ENCODE measurements at places on chromosomes 5 and 9.
A peak's percentile ranks its signal among the peaks of the same experiment; 100 is the strongest.

DNA sequence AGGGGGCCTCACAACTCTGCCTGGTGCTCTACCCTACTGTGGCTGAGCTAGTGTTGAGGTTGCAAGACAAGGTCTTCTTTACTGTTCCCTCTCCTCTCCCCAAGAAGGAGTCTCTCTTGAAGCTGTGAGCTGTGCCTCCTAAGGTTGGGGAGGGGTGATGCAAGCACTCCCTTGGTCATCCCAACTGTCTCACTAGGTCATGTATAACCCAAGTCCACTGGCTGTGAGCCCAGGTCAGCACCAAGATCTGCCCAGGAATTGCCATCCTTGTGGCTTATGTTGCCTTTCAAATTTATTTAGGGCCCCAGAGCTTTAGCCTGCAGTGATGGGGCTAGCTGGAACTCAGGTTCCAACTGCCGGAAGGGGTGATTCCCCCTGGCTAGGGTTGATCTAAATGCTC is 10.3 kb upstream of the YTHDC2 start:
- DNase-seq = no peak

DNA sequence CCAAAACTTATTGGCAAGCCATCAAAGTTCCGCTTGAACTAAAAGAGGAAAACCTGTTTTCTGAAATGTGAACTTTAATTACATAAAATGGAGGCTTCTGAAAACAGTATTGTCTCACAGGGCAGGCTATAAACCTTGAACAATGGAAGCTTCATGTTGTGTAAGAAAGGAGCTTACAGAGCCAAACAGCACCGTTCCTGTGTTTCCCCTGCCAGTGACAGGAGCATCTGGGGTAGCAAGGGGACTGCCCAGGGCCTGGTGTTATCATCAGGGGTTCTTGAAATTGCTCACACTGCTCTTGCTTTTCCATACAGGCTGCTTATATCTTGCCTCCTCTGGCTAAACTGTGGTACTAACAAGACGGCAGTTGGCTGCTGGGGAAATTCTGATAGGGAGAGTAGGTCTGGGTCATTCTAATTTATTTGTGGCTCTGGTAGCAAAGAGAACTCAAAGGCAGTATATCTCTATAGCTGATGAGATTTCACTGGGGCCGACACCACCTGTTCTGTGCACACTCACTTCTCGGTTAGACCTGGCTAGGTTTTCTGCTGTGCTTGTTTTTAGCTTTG is 40.4 kb downstream of the BASP1 start:
- DNase-seq = no peak

- no peak for DNase-seq
Measured at GRCh38 chr9:128175102-128175563, 15.1 kb downstream of the BBLN start.

DNA sequence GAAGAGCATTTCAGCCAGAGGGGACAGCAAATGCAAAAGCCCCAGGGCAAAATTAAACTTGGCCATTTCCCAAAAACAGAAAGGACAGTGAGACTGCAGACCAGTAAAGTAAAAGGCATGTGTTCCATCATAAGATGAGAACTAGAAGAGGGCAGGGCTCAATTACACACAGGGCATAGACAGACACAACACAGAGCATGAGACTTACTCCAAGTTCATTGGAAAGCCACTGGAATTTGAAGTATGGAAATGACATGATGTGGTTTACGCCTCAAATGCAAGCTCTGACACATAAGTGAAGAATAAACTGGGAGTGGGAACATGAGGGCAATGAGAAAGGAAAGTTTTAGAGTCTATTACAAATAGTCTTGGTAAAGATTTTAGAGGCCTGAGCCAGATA is 446.6 kb upstream of the GRIA1 start:
- no peak for DNase-seq

- DNase-seq = peak; percentile 46
Measured at GRCh38 chr9:131530546-131530919, 530 bp downstream of the UCK1 start.

DNA sequence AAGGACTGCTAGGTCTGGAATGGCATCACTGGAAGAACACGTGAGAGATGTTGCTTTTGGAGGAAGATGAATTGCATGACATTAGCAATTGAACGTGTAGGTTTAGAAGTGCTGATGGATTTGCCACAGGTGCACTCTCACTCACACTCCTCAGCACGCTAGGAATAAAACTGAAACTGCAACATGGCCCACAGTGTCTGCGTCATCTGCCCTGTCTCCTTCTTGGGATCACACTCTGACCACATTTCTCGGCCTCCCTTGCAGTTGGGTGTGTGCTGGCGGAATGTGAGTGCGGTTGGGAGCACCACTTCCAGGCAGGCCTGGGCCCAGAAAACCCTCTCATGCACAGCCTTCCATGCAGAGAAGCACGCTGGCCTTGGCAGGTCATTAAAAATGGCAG is 152.8 kb upstream of the LHFPL2 start:
- DNase-seq = no peak

DNA sequence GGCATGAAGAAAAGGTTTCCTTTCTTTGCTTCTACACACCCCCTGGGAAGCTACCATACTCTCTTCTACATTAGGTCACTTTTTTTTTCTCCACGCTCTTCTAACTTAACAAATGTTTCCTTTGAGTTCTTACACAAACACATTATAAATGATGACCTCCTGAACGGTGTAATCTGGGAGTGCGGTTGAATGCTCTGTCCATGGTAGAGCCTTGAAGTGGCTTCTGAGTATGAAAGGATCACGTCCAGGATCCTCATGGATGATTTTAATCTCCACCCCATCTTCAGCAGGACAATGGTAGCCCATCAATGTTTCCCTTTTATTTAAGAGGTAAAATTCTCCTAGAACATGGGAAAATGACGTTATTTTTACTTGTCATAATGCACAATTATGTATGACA is 587.3 kb downstream of the SEMA5A start:
- no peak for DNase-seq

DNA sequence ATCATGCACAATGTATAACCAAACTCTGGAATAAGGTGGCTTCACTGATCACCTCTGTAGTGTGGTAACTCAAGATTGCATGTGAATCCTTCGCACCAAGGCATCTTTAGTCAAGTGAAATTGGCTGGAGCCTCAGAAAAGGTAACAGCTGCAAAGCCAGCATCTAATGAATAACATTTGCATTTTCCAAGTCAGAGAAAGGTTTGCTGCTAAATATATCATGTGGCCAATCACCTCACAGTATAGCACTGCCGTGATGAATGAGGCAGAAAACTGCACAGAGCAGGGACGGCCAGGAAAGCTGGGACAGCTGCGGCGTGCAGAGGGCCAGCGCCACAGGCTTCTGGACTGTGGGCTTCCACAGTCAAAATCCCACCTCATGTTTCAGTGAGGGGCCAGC is 18.5 kb downstream of the MRPS27 start:
- DNase-seq = no peak

DNA sequence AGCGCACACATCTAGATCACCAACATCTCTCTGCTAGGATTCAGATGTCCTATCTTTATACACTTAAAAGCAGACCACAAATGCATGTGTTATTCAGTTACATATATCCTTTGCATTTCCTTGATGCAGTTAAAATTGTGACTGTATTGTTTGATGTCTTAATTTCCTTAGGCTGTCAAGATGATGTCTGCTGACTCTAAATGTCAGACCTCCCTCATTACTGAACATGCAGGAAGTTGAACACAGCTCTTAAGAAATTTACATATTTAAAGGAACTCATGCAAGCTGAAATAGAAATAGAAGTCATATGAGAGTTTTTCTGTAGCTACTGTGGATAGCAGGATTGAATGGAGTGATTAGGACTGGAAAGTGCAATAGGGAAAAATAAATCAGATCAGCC is 336.5 kb upstream of the SEMA6A start:
- no peak for DNase-seq

DNA sequence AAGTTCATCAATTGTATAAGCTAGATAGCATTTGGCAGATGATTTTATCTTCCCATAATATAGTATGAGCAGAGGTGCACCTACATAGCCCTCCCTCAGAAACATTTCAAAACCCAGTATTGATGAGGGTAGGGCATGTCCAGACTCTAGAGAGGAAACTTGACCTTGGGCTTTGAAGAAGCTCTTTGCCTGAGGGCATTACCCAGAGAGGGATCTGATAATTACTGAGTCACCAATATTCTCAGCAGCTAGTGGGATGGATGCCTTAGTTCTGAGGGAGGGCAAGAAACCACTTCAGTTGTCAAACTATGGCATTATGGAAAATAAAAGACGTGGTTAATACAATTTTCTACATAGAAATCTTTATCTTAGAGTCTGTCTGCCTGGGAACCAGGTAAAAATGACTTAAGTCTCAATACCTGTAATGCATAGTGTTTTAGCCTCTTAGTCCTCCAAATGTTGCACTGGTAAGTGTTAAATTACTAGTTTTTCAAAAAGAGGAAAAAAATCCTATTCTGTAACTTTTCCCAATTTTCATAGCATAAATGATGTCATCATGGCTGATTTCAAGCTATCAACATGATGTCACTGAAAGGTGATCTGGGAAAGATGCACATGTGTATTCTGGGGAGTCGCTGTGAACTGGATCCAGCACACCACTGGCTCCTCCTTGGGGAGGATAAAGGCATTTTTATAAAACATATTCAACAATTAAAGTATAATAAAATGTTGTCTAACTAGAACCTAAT is 809.0 kb downstream of the KCTD16 start:
- DNase-seq = no peak

Measured in stimulated activated naive CD8-positive, alpha-beta T cell treated with anti-CD3 and anti-CD28 coated beads, Interleukin-15, Interleukin-2, amounts not matched to agents 100 U/mL and 50 U/mL, for 24 hours (primary cell).